Globus pallidus (tissue), 1 donor: ENCODE measurements at places on chromosomes 7 and 10.
A peak's percentile ranks its signal among the peaks of the same experiment; 100 is the strongest.

GRCh38 chr10:102801496-102801895 lies 35.7 kb downstream of the CYP17A1 start:
- DNase-seq, result no peak

GRCh38 chr7:101241443-101242349 lies 3.2 kb downstream of the FIS1 start:
- DNase-seq, result no peak

GRCh38 chr10:1184541-1185430 lies 128.6 kb downstream of the WDR37 start:
- no peak for DNase-seq

DNA sequence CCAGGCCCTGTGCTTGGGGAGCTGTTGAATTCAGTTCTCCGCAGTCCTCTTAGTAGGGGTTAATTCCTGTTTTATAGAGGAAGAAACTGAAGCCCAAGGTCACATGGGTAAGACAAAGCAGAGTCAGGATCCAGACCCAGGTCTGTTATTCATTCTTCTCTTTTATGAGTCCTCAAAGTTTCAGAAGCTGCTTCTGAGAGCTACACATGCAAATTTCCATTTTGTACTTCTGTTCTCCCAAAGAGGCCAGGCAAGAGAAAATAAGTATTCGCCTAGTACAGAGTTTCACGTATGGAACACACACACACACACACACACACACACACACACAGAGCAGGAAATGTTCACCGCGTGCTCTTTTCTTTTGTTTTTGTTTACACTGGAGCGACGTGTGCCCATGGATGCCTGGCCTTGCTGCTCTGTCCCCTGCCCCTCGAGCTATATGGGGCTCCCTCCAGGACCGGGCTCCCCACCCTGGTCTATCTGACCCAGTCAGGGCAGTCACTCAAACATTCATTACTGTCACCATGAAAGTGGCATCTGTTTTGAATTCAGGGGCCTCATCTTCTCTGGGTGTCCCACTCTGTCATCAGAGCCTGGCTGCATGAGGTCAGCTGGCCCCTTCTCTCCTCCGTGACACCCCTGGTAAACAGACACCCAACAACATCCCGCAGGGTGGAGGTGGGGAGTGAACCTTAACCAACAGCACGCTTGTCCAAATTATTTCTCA lies 84.4 kb downstream of the TNS3 start:
- DNase-seq, result peak; percentile 32

GRCh38 chr7:30251708-30252329 lies 32.6 kb upstream of the ZNRF2 start:
- no peak for DNase-seq

DNA sequence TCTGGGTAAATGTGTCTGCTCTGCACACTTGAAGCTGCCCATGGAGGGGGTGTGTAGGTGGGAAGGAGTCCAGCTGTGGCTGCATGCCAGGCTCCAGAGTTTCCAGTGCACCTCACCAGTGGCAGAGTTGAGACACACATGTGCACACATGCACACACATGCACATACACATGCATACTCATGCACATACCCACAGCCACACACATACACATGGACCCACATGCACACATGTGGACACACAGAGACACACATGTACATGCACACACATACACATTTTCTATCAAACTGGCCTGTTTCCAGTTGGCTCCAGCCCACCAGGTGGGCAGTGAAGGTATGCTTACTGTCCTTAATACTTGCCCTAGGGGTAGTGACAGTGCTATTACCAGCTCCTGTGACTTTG lies 99.7 kb downstream of the RAMP3 start:
- DNase-seq, result no peak

DNA sequence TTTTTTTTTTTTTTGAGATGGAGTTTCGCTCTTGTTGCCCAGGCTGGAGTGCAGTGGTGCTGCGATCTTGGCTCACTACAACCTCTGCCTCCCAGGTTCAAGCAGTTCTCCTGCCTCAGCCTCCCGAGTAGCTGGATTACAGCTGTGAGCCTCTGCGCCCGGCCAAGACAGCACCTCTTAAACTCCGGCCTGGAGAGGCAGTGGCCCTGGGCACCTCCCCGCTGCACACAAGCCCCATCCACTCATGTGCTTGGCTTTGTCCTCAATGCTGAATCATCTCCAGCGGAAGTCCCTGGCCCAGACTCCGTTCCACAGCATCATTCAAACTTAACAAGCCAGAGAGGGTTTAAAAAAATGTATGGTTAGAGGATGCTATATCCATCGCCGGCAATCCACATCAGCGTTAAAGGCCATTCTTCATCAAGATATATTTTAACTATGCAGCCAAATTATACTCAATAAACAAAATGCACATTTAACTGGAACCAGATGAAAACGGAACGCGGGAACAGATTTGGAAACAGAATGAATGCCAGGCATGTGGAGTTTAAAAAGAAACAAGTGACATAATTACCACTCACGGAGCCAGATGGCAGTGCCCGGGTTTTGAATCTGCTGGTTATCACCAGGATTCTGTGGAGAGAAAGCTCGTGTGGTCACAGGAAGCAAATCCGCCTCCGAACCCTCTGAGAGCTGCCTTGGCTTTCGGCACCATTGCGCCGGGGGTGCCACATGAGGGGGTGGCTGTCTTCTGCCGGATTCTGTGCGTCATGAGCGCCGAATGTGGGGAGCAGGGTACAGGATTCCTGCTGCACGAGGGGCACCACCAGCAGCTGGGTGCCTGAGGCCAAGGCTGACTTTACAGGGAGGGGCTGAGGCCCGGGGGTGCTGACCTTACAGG lies 45.6 kb upstream of the CFAP46 start:
- peak; percentile 47 for DNase-seq

GRCh38 chr10:5949009-5949759 lies 28.2 kb downstream of the IL15RA start:
- DNase-seq, result peak; percentile 61

- peak; percentile 37 for DNase-seq
These were observed 225.2 kb upstream of the PRSS58 start for GRCh38 chr7:142482891-142483658.

GRCh38 chr10:89894051-89894450 lies 192.7 kb downstream of the KIF20B start:
- no peak for DNase-seq

GRCh38 chr7:129993275-129993674 lies 40.5 kb upstream of the UBE2H start:
- no peak for DNase-seq
